ENCODE measurements at places on chromosomes 3 and 15.

DNA sequence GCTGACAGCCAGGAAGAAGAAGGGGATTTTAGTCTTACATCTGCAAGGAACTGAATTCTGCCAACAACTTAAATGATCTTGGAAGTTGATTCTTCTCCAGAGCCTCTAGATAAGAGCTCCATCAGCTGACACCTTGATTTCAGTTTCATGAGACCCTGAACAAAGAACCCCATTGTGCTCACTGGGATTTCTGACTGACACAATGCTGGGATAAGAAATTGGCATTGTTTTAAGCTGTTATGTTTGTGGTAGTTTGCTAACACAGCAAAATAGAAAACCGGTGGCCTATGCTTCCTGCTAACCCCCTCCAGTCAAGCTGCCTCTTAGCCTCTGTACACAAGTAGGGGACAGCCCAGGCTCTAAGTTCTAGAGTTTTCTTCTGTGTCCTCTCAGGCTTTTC lies 36.2 kb downstream of the MASP1 start:
- no peak for DNase-seq

GRCh38 chr3:127669541-127670228 lies 3.1 kb upstream of the ABTB1 start:
- DNase-seq, result no peak

- DNase-seq, result no peak
Observed at GRCh38 chr3:24435584-24435983, 59.1 kb downstream of the THRB start.

DNA sequence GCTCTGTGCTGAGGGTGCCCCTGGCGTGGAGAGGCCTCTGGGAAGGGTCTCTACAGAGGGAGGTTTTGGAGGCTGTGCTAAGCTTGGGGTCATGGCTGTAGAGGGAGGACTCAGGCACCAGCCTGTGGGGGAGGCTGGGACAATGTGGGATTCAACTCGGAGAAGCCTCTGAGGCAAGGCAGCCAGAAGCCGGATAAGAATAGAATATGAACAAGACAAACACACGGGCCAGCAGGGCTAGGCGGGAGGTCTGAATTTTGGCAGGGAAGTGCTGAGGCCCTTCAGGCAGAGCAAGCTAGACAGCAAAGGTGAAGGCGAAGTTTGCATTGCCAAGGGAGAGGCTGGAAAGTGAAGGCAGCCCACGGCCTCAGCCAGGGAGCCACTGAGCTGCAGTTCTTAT lies 612.1 kb upstream of the NR2F2 start:
- no peak for DNase-seq

DNA sequence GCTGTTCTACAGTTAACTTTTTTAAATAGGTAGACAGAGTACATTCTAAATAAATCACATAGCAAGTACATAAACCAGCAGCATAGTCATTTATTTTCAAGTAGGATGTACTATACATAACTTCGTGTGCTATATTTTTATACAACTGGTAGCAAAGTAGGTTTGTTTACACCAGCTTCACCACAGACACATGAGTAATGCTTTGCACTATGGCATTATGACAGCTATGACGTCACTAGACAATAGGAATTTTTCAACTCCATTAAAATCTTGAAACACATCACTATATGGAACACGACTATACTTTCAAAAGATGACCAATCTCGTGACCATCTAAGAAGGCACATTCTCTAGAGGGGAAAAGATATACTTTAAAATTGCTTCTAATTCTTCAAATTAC lies 3.5 kb downstream of the TEX55 start:
- no peak for DNase-seq

- peak; percentile 21 for DNase-seq
Observed at GRCh38 chr15:54803134-54803808, 393.5 kb downstream of the RSL24D1 start.

DNA sequence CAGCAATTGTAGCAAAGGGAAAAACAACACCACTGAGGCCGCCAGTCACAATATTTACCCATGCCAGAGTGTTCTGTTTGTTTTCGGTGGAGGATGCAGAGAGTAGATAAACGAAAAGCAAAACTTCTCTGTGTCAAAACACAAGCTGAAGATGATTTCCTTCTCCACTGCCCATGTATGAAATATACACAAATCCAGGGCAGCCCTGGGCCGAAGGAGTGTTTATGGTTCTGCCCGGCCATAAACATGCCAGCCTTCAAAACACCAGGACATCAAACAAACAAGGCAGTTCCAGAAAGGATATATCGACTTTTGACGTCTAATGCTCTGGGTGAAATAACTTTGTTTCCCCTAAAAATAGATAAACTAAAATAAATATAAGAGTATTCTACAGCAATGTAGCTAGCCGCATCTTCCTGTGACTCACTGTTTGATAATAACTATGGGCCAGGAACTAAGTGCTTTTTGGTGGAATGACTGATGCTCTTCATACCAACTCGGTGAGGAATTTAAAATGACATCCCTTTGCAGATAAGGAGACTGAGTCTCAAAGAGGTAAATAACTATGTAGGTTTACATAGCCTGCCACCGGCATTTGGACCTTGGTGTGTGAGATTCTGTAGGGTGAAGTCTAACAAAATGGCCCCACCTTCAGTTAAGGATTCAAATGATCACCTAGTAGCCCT lies 82.8 kb downstream of the MAGI1 start:
- peak; percentile 35 for DNase-seq

DNA sequence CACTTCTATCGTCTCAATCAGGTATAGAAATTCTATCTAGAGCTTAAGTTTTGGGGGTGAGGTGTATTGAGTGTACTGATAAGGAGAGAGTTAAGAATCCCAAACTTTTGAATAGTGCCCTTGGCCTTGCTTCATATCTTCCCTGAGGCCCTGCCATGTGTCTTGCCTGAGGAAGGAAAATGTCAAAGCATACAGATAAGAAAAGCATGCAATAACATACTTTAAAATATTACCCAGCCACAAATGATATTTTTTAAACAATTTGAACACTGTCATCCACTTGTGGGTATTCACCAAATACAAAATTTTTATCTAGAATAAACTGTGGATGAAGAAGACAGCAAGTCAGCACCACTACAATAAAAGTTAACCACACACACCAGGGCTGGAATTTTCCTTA lies 631.0 kb upstream of the ALCAM start:
- peak; percentile 48 for DNase-seq

DNA sequence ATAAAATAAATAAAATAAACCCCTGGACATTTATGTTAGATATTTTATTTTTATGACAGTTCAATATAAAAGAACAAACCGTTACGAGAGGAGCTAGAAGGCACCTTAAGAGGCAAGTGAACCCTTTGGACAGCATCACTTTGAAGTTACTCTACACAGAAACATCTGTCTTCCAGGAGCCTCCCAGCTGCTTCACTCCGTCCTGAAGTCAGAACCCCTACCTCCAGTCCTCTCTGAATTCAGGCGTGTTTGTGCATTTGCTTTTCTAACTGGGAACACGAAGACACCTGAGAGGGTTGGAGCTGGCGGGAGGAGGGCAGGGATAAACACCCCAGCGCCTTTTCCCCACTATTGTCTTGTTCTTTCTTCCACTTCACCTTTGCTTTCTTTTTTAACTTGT lies 46.2 kb downstream of the CMTM7 start:
- no peak for DNase-seq

DNA sequence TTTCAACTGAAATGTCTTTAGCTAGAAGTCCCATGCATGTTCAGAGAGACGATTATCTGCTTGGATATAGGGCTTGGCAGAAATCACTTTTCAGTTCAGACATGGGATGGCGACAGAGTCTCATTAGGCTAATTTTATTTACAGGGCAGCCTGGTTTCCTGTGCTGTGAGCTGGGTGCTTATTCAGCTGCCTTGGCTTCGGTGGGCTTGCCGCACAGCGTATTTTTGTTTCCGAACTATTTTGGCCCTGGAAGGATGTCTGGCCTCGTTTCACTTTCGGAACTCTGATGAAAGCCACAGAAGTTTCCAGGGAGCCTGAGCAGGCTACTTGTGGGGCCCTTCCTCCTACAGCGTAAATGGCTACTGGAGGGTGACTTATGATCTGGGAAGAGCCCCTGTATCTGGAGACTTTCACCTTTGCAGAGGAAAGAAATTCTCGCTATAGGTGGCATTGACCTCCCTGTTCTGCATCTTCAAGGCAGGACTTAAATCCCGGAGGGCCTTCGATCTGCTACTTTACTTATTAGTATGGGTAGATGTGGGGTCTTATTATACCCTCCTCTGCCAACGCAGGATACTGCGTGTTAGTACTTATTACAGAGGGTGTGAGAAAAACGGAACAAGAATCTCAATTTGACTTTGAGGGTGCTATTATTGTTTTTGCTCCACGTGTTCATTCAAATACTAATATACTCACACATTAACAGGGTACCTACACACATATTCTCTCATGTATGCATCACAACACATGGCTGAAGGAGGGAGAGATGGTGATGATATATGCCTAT lies 364.0 kb upstream of the RBMS3 start:
- DNase-seq, result no peak

DNA sequence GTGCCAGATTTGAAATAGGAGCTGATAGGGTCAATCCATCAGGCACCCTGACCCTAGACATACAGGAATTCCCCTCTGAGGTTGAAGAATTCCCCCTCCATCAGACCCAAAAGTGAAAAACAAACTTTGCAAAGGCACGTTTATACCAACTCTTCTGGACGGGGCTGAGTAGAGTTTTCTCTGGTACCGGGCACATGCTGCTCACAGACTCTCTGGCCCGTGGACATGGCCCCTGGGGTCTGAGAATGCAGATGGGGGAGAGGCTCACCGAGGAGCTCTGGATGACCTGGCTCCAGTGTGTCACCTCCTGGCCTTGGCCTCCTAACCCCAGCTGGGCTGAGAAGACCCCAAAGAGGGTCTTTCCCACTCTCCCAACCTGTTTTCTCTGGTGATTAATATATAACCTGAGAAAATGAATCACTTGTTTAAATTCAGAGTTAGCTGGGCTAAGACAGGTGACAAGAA lies 11.2 kb upstream of the LIPC start:
- DNase-seq, result no peak

DNA sequence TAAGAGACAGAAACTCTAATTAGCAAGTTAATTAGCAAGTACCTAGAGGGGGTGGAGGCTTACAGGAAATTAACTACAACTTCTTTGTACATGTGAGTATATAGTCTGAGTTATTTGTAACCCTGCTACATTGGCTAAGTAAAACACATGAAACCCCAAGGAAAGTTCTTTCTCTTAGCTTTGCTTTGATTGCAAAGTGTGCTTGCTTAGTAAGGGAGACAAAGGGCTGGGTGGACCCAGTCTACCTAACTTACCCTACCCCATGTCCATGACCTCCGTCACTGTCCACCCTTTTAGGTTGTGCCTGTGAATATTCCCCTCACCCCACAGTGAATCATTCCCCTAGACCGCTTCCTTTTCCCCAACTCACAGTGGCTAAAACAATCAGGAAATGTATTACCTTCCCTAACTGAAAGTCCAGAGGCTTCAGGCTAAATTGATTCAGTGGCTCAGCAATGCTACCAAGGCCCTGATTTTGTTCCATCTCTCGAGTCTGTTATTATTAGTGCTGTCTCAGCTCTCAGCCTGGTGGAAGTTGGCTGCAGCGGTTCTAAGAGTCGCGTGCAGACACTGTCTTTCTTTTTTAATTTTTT lies 31.1 kb upstream of the RYR3 start:
- DNase-seq, result no peak

GRCh38 chr3:62109534-62109933 lies 263.8 kb downstream of the FEZF2 start:
- DNase-seq, result peak; percentile 94

- no peak for DNase-seq
Observed at GRCh38 chr3:72179107-72179464, 394.1 kb upstream of the PROK2 start.

DNA sequence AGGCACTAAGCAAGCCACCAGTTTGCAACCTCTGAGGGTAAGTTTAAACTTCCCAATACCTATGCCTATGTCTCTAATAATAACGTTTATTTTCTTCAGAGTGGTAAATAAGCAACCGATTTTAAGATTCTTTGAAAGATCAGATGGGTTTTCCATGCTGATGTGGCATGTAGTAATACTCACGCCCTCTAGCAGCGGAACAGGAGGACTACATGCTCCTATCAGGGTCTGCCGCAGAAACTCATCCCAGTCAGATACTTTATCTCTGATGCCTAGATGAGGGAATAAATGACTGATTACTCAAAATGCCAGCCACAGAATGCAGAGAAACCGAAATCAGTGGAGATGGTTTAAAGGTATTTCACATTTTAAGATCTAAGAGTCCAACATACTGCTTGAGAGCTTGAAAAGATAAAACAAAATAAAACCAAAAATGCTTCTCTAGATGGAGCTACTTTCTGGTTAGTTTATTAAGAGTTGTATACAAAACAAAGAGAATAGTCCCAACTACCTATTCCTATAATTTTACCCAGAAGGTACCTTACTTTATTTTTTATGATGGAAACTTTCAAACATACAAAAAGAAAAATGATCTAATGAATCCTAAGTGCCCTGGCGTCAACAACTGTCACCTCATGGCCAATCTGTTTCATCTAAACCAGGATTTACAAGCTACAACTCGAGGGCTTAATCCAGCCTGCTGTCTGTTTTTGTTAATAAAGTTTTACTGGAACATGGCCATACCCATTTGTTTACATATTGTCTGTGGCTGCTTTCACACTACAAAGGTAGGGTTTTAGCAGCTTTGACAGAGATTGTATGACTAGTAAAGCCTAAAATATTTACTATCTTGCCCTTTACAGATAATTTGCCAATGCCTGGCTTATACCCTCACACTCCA lies 37.5 kb upstream of the STIMATE start:
- peak; percentile 70 for DNase-seq

DNA sequence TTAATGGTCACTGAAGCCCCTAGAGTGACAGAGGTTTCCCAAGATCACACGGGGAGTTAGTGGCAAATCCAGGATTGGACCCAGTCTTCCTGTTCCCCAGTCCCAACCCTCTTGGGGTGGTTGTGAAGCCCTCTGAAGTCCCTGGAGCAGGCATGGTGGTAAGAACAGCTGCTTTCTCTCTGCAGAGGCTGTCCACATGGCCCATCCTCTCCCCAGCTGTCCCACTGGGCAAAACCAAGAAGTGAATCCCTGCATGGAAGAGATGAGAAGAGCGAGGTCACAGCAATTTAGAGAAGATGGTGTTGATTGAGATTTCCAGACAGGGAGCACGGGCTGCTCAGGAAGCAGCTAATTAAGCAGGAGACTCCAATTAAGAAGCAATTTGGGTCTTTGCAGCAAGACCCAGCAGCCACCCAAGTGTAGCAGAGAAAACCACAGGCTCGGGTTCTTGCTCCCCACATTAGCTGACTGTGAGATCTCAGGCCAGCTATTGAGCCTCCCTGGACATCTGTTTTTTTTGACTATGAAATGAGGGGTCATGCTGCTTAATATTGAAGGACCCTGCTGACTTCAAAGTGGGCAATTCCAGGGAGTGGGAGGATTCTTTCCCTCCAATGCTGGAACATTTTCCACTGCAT lies 14.8 kb upstream of the HDAC11 start:
- no peak for DNase-seq

- DNase-seq, result peak; percentile 91
Observed at GRCh38 chr3:132029182-132029902, 5.5 kb downstream of the CPNE4 start.

DNA sequence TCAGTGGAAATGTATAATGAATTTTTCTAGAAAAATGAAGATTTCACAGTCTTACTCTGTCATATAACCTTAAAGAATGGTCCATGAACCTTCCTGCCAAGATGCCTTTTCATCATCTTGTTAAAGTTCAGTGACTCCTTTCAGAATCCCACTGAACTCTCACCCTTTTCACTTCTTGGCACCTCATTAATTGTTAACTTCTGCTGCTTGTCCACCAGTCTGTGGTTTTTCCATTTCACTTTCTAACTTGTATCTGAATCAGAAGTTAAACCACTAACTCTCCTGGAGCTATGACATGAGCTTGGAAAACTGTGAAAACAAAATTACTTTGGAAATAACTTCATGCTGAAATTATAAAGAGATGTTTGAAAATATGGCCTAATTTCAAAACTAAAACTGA lies 281.2 kb upstream of the ALCAM start:
- no peak for DNase-seq

GRCh38 chr15:75153087-75153486 lies 48.6 kb upstream of the C15orf39 start:
- DNase-seq, result no peak

Data from trophoblast cell (in vitro differentiated cells and primary cell).